SW 1271 (cell line): ENCODE measurements at places on chromosomes 11 and 22.

DNA sequence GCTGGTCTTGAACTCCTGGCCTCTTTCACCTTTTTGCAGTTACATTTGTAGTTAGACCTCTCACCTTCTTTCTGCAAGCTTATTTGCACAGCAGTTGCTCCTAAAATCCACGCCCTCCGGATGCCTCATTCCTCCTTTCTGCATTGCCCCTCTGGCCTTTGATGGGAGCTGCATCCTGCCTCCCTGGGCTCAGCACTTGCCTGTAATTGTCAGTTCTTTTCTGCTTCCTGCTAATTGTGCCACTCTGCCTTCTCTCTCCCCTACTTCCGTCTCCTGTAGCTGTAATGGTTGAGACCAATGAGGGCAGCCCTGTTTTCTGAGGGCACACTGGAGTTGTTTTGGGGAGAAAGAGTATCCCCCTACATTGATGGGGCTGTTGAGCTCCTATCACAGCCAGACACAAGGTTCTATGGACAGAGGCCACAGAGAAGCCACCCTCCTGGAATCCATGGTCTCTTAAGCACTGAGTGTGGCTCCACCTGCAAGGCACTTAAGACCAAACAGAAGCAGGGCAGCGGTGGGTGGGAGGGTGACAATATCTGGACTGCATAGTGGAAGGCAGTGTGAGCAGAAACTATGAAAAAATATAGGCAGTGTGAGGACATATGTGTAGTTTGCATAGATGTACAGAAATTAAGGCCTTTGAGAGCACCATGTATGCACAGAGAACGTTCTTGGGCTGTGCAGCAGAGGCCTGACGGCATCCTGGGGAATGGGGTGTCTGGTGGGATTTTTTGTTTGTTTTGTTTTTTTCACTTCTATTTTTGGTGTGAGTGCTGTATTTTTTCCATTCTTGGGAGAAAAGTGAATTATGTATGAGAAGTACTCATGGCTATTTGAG is 30.5 kb downstream of the YDJC start:
- no peak for DNase-seq

DNA sequence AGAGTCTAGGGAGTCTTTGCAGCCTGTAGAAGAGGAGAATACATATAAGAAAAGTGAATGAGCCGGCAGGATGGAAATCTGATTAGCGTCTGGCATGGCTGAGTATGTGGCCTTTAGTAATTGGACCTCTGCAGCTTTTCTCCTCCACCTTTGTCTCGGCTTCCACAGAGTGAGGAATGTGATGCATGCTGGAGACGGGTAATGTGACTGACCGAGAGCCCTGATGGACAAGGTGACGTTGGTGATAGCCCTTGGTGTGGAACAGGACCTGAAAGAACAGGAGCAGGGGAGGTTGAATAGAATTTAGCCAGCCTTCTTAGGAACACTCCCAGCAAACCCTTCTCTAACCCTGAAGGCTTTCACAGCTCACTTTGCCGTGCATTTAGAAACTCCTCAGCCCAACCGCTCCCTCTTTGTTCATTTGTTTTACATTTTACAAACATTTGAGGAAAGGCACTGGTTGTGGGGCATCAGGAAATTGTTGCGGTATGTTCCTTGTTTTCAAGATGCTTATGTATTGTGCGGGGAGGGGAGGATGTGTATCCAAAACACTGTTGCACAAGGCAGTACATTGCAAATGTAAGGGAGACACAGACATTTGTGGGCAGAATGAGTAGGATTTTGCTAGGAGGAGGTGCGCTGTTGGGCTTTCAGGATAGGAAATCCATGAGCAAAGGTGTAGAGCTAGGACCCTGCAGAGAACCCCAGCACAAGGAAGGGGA is 6.9 kb downstream of the GTPBP1 start:
- DNase-seq, result no peak

DNA sequence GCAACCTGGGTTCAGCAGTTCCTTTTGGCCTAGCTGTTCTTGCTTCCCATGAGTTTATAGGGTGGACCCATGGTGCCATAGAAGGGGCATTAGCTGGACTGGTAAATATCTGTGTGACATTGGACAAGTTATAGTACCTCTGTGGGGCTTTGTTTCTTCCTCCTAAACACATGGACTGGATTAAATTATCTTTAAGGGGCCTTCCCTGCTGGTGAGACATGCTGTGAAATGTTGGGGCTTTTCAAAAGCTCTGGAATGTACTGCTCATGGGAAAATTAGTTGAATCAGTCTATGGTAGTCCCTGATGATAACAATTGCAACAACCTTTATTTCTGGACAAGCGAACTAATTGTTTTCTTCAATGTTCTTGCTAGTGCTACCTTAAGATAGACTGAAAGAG is 276.2 kb downstream of the BLID start:
- DNase-seq, result no peak

GRCh38 chr22:32217465-32217864 is 12.6 kb upstream of the RFPL2 start:
- no peak for DNase-seq

- no peak for DNase-seq
These were observed 34.2 kb upstream of the BIRC3 start for GRCh38 chr11:102283116-102283485.

- DNase-seq, result no peak
These were observed 26.4 kb downstream of the FBLN1 start for GRCh38 chr22:45529105-45529504.

- DNase-seq, result no peak
These were observed 212.3 kb upstream of the ZBED5 start for GRCh38 chr11:11069841-11070835.

GRCh38 chr11:57283231-57283990 is 41.3 kb downstream of the TNKS1BP1 start:
- DNase-seq, result no peak

- DNase-seq, result no peak
These were observed 2.5 kb downstream of the MPPED2 start for GRCh38 chr11:30583476-30584280.

- DNase-seq, result no peak
These were observed 1.6 kb downstream of the NPAT start for GRCh38 chr11:108220721-108221336.

DNA sequence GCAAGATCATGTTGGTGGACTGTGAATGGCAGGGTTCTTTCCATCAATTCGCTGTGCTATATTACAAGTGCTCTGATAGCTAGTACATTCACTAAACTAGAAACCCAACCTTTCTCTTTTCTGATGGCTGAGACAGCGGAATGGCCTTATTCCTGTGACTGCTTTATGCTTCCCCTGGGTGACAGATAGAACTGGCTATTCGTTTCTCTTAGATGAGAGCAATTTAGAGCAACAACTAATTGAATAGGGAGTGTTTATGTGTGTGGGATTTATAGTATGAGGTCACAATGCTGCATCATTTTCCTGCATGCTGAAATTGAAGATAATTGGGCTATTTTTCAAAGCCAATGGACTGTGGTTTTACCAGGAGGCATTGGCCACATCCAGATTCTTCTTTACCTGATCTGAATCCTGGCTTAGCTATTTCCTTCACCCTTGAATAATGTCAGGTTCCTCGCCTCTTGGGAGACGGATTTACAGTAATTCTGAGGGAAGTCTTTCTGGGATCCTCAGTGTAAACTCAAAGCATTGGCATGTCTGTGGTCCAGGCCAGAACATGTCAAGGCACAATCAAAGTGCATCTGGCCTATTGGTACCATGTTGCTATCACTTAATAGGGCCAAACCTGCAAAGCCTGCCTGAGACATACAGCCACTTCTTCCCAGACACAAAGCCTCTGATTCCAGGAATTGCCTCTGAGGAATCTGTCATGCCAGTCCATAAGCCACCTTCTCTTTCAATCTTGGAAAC is 775.0 kb upstream of the API5 start:
- no peak for DNase-seq

- DNase-seq, result no peak
These were observed 61.2 kb upstream of the RCN1 start for GRCh38 chr11:32029721-32030120.

- DNase-seq, result no peak
These were observed 1.5 kb downstream of the THAP7 start for GRCh38 chr22:21000207-21000986.

DNA sequence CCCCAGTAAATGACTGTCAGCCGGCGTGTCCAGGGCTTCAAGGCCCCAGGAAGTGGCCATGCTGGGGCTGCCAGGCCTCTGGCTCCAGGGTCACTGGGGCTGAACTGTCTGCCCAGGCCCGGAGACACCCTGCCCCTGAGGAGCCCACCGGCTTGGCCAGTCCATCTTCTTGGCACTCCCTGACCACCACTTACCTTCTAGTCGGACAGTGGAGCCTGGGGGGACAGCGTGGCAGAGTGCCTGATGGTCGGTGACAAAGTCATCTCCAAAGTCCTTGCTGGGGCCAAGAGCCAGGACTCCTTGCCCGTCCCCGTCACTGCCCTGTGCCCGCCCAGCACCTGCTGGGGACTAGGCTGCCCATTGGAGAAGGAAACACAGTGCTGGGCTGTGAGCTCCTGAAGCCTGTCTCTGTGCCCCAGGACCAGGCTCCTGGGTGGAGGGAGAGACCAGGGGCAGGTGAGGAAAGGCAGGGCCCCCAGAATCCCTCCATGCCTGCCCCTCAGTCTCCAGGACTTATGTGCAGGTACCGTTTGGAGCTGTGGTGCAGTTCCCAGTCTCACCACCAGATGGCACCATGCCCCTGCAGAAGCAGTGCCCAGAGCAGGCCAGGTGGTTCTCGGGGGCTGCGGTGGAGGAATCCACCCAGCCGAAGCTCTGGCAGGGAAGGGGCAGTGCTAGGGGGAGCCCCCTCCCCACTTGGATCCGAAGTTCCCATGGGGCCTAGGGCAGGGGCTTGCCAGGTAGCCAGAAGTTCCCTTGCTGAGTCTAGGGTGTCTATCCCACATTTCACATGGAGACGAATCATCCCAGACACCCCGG is 6.0 kb upstream of the CCDC188 start:
- no peak for DNase-seq
